ENCODE measurements at places on chromosomes 13 and 19.
A peak's percentile ranks its signal among the peaks of the same experiment; 100 is the strongest.

- no peak for DNase-seq
Measured at GRCh38 chr13:20711301-20712044, 8.0 kb downstream of the IL17D start.

GRCh38 chr13:26185720-26186117 lies 36.4 kb downstream of the RNF6 start:
- no peak for DNase-seq

DNA sequence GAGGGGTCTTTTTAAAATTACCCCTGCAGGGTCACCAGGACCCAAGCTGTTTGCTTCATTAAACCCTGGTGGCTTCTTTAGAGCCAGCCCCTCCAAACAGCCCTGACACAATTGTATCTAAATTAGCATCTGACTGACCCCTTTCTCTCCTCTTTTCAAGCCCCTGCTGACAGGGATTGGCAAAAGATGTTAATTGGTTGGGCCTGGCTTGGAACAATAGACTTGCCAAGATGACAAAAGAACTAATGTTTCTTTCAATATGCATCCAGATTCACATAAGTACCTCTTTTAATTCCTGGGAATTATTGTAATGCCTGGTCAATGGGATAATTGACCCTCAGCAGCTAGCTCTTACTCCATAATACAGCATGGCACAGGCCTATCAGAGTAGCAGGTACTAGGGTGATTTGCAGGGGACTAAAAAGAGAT lies 140.8 kb downstream of the SHISA2 start:
- no peak for DNase-seq

DNA sequence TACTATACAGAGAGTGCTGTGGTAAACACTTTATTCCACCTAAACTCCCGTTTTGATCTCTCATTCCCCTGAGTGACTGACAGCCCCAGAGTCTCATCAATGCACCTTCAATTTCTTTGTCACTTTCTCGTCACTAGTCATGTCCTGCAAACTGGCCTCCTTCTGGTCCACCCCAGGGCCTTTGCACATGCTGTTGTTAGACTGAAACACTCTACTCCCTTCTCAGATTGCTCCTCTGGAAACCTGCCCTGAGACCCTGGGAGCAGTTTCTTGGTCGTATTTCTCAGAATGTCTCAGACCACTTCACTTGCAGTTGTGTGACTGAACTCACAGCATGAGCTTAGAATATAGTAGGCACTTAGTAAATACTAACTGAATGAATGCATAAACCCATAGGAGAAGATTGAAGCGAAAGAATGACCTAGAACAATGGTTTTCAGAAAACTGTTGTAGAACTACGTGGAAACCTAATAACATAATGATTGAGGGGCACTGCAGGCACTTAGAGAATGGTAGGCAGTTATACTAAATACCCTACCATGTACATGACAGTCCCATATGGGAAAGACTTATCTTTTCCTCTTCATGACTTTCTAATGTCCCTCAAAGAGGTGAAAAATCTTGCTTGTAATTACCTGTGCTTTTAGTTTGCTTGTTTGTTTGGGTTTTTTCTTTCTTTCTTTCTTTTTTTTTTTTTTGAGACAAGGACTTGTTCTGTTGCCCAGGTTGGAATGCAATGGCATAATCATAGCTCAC lies 144.8 kb downstream of the IER2 start:
- DNase-seq = no peak

DNA sequence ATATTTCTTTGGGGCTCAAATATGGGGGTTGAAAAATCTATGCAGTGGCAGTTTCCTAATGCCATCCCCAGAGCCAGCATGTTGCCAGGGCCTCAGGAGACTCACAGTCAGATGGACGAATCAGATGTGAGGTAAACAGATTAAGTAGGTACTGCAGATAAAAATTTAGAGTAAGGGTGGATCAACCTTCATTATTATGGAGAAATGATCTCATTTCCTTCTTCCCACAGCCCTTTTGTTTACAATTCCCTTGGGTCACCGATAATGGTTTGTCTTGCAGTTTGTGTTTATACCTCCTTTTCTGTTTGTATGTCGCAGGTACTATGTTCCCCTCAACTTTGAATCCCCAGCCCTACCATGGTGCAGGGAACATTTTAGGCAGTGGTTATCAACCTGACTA lies 20.0 kb downstream of the DIAPH3 start:
- DNase-seq = no peak

GRCh38 chr13:51146667-51147066 lies 35.6 kb upstream of the C13orf42 start:
- no peak for DNase-seq

DNA sequence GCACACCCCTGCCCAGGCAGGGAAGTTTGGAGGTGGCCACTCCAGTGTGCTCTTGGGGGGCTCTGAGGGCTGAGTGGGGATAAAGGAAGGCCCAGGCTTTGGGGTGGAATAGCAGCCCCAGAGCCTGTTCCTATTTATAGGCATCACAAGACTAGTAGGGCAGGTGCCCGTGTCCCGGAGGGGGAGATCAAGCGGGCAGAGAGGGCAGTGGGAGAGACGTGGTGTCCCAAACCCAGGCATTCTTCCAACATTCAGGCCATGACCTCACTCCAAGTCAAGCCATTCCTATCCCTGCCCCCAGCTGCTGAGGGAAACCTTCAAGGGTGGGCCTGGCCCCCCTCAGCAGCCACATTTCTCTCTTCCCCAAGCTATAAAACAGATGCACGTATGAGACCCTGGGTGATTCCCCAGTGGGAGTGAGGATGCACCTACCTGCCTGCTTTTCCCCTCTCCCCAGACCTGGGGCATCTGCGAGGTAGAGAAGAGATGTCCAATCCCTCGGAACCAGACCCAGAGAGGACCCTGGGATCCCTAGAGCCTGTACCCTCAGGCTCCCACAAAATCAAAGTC lies 3.9 kb downstream of the WIZ start:
- no peak for DNase-seq

GRCh38 chr13:26017196-26017921 lies 34.5 kb downstream of the SHISA2 start:
- no peak for DNase-seq

GRCh38 chr19:49497789-49498103 lies 1.5 kb downstream of the RPS11 start:
- no peak for DNase-seq

DNA sequence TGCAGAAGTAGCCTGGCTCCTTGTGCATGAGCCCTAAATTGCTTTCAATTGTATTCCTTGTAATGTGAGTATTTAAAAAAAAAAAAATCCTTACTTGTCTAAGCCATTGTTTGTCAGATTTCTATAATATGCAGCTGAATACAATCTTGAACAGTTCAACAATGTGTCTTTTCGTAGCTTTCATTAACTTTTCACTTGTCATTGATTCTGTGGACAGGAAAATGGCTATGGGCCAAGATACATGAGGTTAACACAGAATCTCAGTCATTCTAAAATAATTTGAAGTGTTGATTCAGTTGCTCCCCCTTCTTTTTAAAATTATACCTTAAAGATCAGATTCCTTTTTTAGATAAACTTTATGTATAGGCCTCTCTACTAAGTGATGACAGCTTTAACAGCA lies 395.8 kb upstream of the KLF12 start:
- no peak for DNase-seq

DNA sequence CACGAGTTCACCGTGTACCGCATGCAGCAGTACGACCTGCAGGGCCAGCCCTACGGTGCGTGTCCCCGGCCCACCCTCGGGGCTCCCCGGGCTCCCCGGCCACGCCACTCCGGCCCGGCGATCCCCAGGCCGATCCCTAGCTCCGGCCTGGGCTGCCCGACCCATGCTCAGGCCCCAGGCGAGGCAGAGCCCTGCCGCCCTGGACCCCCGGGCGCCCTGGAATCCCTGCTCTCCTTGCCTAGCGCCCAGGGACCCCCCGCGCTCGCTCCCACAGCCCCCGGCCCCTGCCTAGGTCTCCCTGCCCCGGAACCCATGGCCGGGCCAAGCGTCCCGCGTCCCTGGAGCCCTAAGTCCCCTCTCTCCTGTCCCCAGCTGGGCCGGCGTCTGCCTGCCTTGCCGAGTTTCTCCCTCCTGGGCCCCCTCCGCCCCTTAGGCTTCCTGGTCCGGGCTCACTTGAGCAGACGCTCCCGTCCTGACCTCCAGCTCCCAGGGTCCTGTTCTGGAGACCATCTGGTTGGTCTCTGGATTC lies 494 bp downstream of the NCLN start:
- DNase-seq = no peak

GRCh38 chr13:30186634-30187415 lies 120.5 kb downstream of the KATNAL1 start:
- DNase-seq = no peak

- peak; percentile 35 for DNase-seq
Measured at GRCh38 chr19:16301999-16302694, 22.5 kb upstream of the KLF2 start.

GRCh38 chr13:33415822-33416221 lies 130.3 kb upstream of the STARD13 start:
- no peak for DNase-seq

GRCh38 chr19:35740108-35740422 lies 2.2 kb downstream of the IGFLR1 start:
- no peak for DNase-seq

DNA sequence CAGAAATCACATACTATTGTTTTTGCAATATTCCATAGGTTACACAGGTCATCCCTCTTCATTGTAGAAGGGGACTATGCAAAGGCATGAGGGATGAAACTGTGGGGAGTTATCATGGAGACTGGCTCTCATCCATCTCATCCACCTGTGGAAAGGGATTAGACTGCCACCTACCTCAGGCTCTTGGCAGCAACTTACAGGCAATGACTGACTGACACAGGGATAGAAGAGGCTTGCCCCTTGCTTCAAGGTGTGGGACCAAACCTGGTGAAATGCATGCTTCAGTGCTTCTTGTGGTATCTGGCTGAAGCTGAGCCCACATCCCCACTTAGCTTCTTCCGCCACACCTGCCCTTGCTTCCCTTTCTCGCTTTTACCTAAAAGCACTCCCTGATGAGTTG lies 341.3 kb downstream of the GPC5 start:
- DNase-seq = no peak

- peak; percentile 27 for DNase-seq
Measured at GRCh38 chr19:29263305-29264135, 50.6 kb upstream of the UQCRFS1 start.

Data from GM12891 (cell line).